Stimulated activated CD4-positive, alpha-beta T cell treated with anti-CD3 and anti-CD28 coated beads, Interleukin-15, amount 100 ng/mL, for 1 hour (primary cell): ENCODE measurements at places on chromosomes 4 and X.

DNA sequence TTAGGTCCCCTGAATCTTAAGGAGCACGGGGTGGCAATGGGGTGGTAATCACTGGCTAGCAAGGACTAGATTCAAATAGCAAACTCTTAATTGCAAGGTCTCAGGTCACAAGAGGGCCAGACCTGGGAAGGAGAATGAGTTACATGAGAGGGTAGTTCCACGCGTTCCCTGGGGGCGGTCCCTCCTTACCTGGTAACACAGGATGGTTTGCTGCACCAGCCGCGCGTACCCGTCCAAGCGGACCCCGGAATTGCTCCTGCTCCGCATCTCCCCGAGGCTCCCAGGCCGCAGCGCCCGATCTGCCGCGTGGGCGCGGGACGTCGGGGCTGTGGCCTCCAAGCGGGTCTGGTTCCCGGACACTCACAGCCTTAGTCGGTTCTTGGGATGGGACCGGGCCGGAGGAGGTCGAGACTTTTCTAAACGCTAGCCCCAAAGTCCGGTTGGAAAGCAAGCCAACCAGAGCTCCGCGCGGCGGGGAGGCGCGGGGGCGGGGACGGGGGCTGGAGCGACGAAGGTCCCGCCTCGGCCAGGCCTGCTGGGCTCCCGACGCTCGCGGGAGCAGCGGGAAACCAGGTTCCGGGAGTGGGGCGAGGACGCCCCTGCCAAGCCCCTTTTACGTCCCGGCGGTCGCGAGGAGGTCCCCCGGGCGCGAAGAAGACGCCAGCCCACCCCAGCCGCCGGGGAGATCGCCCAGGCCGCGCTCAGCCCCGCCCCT lies at the start of gene PHKA2:
PHKA2 (minus strand) TSS at position 449 of the 715 bp plus-strand sequence; CDS start at position 267, 182 bp downstream.
- DNase-seq: no peak

DNA sequence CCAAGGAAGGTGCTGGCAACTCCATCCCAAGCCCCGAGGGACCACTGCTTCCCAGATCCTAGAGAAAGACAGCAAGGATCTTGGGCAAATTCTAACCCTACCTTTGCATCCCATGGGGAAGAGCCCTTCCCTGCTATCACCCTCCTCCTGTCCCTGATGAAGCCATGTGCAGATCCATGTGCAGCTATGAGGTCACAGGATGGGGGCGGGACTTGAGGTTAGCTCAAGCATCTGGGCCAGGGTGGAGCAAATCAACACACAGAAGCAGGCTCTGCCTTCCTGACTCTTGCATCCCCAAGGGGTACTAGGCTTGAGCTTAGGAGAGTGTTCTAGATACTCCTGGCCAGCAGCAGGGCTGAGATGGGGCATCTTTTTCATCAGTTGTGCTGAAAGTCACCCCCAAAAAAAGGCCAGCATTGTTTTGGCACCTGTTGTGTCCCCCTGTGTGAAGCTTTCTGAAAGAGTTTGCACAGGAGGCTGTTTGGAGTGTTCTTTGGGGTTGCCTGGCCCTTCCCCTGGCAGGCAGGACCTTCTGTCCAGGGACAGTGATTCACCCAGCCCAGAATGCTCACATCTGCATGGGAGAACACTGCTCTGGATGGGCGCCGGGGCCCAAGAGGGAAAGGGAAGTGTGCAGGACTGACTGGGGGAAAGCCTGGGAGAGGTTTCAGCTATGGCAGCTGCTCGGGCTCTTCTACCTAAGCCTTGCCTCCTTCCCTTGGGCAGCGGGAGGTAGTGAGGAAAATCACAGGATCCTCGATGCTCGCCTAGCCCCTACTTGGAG lies 50.8 kb downstream of the PRPS1 start:
- DNase-seq: peak; percentile 13

GRCh38 chr4:74055096-74055495 lies 16.6 kb upstream of the CXCL3 start:
- DNase-seq: no peak

- DNase-seq: no peak
Measured at GRCh38 chr4:76550966-76551780, 116.1 kb downstream of the SHROOM3 start.

GRCh38 chr4:165207016-165207430 lies 338 bp upstream of the KLHL2 start:
- no peak for DNase-seq
